Activated naive CD4-positive, alpha-beta T cell treated with Interleukin-2 at 50 U/mL for 16 hours (primary cell): ENCODE measurements at places on chromosomes 2 and 18.

DNA sequence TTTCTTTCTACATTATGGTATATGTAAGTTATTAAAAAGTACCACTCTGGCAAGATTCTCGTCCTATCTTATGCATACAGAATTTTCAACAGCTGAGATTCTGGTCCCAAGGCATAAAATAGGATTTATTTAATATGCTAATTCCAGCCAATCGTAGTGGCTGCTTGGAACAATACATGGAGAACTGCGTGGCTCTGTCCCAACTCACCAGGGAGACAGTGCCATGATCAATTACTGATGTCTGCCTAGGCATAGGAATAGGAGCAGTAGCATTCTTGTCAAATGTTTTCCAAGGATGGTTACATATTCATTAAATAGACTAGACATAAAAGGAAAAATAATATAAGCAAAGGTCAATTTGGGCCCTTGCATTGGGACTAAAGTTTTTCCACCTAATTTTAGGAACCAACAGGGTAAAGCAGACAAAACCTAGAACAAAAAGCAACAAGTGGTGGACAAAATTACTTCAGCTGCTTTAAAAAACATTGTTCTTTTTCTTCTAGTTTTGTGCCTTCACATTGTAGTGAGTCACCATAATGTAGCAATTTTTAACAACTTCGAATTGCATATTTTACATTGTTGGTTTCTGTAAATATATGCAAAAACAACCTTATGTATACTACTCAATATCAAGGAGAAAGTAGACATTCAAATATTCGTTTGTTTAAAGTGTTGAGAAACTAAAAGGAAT, 232.8 kb upstream of the ATP5MC3 start:
- no peak for DNase-seq

DNA sequence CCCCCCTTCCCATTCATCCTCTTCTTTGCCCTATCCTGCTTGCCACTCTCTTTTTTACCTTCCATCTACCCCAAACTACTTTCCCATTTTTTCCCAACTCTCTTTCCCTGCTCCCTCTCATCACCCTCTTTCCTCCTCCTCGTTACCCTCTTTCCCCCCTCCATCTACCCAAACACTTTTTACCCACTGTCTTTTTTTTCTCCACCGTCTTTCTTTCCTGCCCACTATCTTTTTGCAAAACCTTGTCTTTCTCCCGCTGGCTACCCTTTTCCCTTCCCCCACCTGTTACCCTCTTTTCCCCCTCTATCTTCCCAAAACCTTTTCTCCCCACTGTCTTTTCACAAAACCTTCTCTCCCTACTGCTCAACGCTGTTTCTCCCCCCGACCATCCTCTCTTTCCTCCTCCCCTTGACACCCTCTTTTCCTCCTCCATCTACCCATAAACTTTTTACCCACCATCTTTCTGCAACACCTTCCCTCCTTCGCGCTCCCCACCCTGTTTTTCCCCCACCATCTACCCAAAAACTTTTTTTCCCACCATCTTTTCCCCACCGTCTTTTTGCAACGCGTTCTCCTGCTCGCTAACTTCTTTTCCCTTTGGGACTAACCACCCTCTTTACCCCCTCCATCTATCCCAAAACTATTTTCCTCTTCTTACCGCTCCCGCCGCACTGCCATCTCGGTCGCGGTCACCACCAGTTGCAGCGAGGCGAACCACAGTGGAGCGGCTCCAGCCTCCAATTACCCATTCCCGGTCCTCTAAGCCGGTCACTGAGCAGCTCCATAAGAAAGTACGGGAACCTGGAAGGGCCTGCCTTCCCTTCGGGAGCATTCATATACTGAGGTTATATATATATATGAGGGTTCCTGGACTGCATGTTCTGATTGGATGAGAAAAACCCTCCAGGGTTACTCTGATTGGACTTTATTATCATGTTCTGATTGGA, 15.0 kb downstream of the CCDC74A start:
- DNase-seq = no peak

- DNase-seq = no peak
Measured at GRCh38 chr18:63586431-63586830, 712 bp upstream of the SERPINB13 start.

DNA sequence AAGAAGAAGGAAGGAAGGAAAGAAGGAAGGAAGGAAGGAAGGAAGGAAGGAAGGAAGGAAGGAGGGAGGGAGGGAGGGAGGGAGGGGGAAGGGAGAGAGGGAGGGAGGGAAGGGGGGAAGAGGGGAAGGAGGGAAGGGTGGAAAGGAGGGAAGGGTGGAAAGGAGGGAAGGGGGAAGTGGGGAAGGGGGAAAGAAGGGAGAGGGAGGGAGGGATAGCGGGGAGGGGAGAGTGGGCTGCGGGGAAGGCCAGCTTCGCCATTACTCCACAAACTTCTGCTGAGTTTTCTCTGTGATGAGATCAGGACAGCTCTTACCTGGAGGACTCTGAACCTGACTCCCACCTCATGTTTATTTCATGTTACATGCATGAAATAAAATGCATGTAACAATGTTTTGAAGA, 601.5 kb upstream of the FSHR start:
- DNase-seq = no peak

DNA sequence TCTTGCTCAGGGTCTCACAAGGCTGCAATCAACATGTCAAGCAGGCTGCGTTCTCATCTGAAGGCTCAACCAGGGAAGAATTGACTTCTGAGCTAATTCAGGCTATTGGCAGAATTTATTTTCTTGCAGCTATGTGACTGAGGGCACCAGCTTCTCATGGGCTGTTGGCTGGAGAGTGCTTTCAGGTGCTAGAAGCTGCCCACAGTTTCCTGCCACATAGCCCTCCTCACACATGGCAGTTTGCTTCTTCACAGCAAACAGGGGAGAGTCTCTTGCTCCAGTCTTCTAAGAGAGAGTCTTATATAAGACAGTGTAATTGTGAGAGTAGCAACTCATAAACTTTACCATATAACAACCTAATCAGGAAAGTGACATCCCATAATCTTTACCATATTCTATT, 37.5 kb upstream of the INO80C start:
- DNase-seq = no peak

GRCh38 chr2:201016859-201017258, 53.4 kb upstream of the ORC2 start:
- no peak for DNase-seq

DNA sequence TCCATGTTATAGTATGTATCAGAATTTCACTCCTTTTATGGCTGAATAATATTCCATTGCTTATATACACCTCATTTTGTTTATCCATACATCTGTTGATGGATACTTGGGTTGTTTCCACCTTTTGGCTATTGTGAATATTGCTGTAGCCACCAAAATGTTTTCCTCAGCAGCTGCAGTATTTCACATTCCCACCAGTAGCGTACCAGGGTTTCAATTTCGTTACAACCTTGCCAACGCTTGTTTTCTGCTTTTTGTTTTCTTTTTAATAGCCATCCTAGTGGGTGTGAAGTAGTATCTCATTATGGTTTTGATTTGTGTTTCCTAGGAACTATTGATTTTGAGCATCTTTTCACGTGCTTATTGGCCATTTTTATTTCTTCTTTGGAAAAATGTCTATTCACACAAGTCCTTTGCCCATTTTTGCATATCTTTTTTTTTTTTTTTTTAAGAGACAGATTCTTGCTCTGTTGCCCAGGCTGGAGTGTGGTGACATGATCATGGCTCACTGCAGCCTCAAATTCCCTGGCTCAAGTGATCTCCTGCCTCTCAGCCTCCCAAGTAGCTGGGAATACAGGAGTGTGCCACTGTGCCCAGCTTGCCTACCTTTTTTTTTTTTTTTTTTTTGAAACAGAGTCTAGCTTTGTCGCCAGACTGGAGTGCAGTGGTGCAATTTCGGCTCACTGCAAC, 14.2 kb downstream of the UBXN2A start:
- no peak for DNase-seq

GRCh38 chr2:14684516-14684915, 52.0 kb downstream of the LRATD1 start:
- no peak for DNase-seq

GRCh38 chr2:230942920-230943896, 18.2 kb upstream of the GPR55 start:
- peak; percentile 54 for DNase-seq

DNA sequence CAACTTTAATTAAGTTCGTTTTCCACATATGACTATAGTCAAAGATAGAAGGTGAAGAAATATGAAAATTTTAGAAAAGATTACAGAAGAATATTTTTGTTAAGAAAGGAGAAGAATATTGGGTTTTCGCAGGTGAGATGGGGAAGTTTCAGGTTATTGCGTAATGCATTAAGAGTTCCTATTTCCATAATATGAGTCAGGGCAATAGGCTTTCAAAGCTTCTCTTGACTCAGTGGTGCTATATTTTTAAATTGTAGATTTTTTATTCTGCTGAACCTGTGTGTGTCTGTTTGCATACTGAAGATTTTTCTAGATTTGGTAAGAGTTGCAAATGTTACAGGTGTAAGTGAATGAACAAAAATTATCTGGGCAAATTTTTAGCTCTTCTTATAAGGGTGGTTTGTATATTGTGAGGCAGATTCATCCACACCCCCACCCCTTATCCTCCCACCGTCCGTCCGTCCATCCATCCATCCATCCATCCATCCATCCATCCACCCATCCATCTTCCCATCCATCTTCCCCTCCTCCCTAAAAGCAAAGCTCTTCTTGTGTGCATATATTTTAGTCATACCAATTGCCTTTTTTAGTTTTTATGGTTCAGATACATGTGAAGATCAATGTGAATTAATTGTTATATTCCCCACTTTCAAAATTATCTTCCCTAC, 69.6 kb downstream of the MYO1B start:
- DNase-seq = no peak

- DNase-seq = peak; percentile 59
Measured at GRCh38 chr2:263774-264492, at the start of gene SH3YL1. TSS of gene SH3YL1 (minus strand) at chr2:264032. CDS start at chr2:263984, 48 bp downstream.

- no peak for DNase-seq
Measured at GRCh38 chr2:73059106-73059505, 12.4 kb downstream of the SFXN5 start.

DNA sequence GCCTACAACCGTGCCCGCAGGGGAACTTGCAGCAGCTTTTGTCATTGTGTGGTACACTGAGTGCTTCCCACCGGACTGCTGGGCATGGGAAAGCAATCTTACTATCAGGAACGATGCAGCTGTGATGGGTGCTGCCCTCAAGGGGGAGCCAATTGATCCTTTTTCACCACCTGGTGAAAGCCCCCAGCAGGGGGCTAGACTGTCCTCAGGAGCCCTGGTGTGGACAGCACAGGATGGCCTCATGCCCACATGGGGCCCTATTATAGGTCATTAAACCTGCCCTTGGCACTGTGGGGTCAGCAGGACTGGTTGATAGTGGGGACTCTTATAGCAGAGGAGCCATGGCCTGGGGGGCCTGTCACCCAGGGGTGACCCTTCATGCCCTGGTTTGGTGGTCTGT, 172.2 kb downstream of the GLI2 start:
- DNase-seq = no peak

GRCh38 chr2:167954495-167954894, 292.9 kb downstream of the STK39 start:
- no peak for DNase-seq

DNA sequence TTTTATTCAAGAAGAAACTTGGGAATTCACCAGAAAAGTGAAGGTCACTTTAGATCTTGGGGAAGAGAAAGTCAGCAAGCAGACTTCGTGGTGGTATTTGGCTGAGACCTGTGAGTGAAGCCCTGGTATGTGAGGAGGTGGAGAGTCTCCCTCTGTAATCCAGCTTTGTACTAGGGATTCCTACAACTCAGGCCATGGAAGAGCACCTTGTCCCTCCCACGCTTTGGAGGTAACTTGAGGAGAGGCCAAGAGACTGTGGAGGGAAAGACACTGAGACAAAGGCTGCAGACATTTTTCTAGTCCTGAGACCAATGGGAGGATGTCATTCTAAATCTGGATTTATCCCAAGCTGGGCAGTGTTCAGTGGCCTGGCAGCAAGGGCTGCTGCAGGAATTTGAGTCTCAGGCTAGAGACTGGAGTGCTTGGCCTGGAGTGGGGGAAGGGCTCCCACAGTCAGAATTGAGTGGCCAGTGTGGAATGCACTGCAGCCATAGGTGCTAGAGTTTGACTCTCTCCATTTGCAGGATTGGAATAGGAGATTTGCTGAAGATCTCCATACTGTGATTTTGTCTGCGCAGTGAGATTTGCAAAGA, 219.0 kb downstream of the ACTR3 start:
- DNase-seq = no peak

GRCh38 chr2:203562268-203562667, 27.2 kb upstream of the RAPH1 start:
- no peak for DNase-seq

DNA sequence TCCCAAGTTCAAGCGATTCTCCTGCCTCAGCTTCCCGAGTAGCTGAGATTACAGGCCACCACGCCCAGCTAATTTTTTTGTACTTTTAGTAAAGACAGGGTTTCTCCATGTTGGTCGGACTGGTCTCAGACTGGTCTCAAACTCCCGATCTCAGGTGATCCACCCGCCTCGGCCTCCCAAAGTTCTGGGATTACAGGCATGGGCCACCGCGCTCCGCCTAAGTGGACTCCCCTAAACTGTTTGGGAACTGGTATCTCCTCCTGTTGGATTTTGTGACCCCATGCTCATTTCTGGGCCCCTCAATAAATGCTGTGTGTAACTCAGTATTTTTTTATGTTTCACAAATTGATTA, 5.2 kb downstream of the SCTR start:
- DNase-seq = no peak

- no peak for DNase-seq
Measured at GRCh38 chr2:83827618-83828017, 631.5 kb downstream of the SUCLG1 start.

DNA sequence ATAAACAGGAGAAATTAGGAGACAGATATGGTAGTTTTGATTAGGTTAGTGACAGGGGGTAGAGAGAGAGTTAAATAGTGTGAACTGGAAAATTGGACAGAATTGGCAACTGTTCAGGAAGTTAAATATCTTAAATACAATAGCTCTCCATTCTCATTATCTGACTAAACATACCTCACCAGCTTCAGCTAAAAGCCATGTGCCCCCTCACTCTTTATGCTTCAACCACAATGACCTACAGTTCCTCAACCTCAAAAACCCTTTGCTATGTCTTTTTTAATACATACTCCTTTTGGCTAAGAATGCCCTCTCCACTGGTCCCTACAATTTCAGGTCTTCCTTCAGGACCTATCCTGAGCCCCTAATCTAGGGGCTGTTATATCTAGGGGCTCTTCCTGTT, 740.2 kb upstream of the ZEB2 start:
- DNase-seq = no peak

- no peak for DNase-seq
Measured at GRCh38 chr2:239918749-239919148, 106.4 kb downstream of the NDUFA10 start.

- DNase-seq = no peak
Measured at GRCh38 chr2:109231428-109231827, 102.4 kb downstream of the SH3RF3 start.

GRCh38 chr2:193523662-193524061, 1328.9 kb upstream of the TMEFF2 start:
- no peak for DNase-seq

DNA sequence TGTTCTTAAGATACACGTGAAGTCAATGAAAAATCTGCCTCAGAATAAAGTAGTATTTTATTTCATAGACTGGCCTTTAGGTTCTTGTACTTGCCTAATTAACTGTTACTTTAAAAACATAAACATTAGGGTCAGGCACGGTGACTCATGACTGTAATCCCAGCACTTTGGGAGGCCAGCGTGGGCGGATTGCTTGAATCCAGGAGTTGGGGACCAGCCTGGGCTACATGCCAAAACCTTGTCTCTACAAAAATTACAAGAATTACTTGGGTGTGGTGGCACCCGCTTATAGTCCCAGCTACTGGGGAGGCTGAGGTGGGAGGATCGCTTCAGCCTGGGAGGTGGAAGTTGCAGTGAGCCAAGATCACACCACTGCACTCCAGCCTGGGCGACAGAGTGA, 16.0 kb upstream of the SNORC start:
- DNase-seq = no peak

GRCh38 chr18:3747176-3747973, 297.4 kb downstream of the TGIF1 start:
- DNase-seq = no peak
